ENCODE measurements at places on chromosomes 3 and 15. TPM values are rescaled to one million over a fixed set of nuclear protein-coding genes. Genes with fewer than 3 reads are reported as not detected.

HYKK gene
- total RNA-seq, result 9.0 TPM

PLD1 gene
- 8.8 TPM for total RNA-seq

POPDC2 gene
- total RNA-seq, result 4.7 TPM

LRRC31 gene
- total RNA-seq, result not detected

FOXL2 gene
- not detected for total RNA-seq

C3orf49 gene
- total RNA-seq, result not detected

PAQR9 gene
- total RNA-seq, result not detected

LSG1 gene
- total RNA-seq, result 9.4 TPM

GCNT3 gene
- total RNA-seq, result not detected

GLDN gene
- total RNA-seq, result 3.4 TPM

MORC1 gene
- total RNA-seq, result not detected

SLC2A2 gene
- not detected for total RNA-seq

AMIGO3 gene
- total RNA-seq, result 0.43 TPM

CYP8B1 gene
- 0.43 TPM for total RNA-seq

BOC gene
- 31.3 TPM for total RNA-seq

ETV5 gene
- 15.8 TPM for total RNA-seq

SNTN gene
- total RNA-seq, result not detected

CPB1 gene
- 0.21 TPM for total RNA-seq

SAMMSON gene
- 2.2 TPM for total RNA-seq

FGF12 gene
- total RNA-seq, result 0.43 TPM

PLSCR2 gene
- total RNA-seq, result not detected

SMCO1 gene
- total RNA-seq, result not detected

AP3B2 gene
- total RNA-seq, result not detected

REC114 gene
- total RNA-seq, result not detected

ASB14 gene
- not detected for total RNA-seq

USP50 gene
- not detected for total RNA-seq

CEP70 gene
- total RNA-seq, result 7.6 TPM

PLOD2 gene
- total RNA-seq, result 41.3 TPM

ARNT2 gene
- total RNA-seq, result 6.4 TPM

VEPH1 gene
- total RNA-seq, result 2.2 TPM

IL20RB gene
- total RNA-seq, result not detected

STAC gene
- total RNA-seq, result 16.0 TPM

TTC23 gene
- total RNA-seq, result 37.3 TPM

GPR87 gene
- not detected for total RNA-seq

SLC12A8 gene
- not detected for total RNA-seq

MAGEL2 gene
- 0.11 TPM for total RNA-seq

TNFAIP8L3 gene
- 2.6 TPM for total RNA-seq

C3orf52 gene
- 0.32 TPM for total RNA-seq

IL17RB gene
- not detected for total RNA-seq

ITGA11 gene
- total RNA-seq, result 136 TPM

PLCH1 gene
- total RNA-seq, result not detected

SNRPA1 gene
- 17.8 TPM for total RNA-seq

PLA2G4E gene
- not detected for total RNA-seq

ADAMTSL3 gene
- total RNA-seq, result 28.1 TPM

TAGLN3 gene
- not detected for total RNA-seq

CPA3 gene
- not detected for total RNA-seq

Data from ascending aorta (tissue), 2 donors.